ENCODE measurements at places on chromosomes 7 and 10.

GRCh38 chr7:117731455-117731854 lies 141.8 kb downstream of the CTTNBP2 start:
- DNase-seq, result peak; percentile 4

DNA sequence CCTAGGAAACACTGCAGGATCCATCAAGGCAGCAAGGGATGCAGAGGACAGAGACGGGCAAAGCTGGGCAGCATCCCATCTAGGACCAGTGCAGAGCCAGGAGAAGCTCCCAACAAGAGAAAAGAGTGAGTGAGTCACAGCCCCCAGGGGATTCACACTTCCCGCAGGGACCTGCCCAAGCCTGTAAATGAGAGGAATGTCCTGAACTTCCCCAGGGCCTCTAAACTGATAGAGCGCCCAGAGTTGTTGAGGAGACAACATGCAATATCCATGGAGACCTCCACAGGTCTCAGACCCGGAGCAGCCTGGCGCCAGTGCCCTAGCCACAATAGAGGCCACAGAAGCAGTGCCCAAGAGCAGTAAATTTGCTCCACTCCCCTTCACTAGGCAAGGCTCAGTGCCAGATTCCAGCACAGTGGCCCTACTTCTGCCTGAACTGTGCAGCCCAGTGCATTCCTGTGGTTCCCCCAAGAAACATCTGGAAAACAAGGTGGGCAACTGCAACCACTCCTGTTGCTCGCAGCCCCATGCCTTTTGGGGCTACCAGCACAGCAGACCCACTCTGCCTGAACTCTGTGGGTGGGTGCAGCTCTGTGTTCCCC lies 567.5 kb downstream of the POM121L12 start:
- DNase-seq, result no peak

DNA sequence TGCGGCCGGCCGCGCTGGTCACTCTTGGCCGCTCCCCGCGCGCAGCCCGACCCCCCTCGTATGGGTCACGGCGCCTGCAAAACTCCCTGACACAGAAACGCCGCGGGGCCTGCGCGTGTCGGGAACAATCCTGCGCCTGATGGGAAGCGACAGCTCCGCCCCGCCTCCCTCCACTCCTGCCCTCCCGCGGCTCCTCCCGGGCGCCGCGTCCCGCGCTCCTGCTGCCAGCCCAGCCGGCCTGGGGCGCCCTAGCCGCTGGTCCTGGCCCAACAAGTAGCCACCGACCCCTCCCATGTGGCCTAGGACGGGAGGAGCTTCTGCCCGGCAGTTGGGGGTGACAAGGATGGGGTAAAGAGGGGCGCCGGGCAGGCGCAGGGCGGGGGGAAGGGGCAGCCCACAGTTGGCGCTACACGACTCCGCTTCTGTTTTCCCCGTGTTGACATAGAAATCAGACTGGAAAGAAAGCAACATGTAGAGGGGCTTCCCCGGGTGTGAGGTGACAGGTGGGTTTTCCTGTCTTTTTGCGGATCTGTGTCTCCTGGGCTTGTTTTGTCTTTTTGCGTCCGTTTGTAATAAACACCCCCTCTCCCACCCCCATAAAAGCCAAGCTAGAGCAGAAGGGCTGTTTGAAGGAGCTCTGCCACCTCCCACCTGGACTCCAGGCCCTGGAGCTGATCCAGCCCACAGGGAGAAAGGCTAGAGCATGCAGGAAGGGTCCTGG lies 35.1 kb upstream of the PAX2 start:
- DNase-seq, result no peak

DNA sequence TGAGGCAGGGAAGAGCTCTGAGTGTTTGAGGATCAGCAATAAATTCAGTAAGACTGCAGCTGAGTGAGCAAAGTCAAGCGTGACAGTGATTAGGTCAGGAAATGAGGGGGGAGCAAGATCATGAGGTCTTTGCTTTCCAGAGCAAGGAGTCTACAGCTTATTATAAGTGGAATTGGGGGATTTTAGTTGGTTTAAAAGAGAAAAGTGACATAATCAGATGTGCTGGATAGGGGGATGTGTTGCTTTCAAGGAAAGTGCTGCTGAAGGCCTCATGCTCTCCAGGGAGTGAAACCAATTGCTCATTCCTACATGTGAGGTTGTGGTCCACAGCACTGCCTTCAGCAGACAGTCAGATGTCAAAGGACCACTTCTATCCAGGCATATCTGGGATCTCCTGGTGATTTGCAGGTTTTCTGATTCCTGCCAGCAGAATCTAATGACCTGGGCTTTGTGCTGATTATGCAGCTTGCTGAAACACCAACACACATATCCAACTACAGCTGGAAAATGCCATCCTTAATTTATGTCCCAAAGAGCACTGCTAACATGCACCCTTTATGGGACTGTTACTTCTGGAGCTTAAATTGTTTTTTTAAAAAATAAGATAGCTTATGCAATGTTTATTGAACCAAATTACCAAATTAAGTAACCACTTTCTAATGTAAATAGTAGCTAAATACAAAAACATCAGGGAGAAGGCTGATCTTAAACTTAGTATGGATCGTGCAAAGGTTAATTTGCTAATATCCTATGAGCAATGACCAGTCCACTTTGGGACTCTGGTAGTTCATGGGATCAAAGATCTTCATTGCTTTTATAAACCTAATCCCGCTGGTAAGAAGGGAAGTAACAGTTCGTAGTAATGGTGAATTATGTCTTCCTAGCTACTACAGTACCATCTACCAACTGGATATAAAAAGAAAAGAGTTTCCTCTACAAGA lies 607.6 kb downstream of the KCNMA1 start:
- DNase-seq, result no peak

DNA sequence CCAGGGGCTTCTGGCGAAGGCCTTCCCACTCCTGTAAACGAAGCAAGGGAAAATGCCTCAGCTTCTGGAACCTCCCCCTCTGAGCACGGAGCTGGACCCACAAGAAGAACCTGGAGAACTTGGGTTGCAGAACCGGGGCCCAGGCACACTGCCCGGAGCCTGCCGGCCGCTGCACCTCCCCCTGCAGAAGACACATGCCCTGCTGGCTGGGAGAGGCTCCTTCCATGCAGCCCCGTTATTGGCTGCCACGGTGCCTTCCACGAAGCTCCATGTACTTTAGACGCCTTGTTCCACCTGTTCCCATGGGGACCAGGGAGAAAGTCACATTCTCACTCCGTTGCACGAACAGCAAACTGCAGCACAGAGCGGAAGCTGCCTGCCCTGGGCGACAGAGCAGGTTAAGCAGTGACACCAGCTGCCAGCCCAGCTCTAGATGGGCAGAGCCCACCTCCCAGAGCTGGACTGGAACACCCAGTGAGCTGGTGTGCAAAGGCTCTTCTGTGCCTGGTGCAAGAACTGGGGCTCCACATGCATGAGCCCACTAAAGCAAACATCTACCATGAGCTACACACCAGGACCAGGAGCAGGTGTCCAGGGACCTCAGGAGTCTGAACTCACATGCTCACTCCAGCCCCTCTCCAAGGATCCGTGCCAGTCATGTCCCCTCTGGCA lies 70.1 kb downstream of the TNS3 start:
- DNase-seq, result no peak

- no peak for DNase-seq
Measured at GRCh38 chr7:64834989-64835388, 40.8 kb downstream of the ZNF138 start.

- DNase-seq, result no peak
Measured at GRCh38 chr10:126049759-126050700, 153.7 kb downstream of the FANK1 start.

DNA sequence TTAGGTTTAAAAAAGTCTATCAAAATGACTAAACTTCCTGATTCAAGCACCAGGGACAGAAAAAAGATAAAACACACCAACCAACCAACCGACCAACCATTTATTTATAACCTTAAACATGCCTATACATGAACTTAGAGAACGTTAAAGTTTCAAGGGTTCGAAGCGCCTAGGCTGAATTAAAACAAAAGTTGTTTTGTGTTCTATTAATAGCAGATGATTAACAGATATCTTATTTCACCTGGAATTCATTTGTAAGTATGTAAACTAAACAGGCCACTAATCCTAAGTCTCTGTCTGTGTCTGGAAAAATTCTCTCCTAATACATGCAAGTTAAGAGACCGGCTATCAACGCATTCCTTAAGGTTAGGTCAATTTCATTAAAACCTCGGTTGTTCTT lies 1.4 kb downstream of the BAIAP2L1 start:
- DNase-seq, result no peak

DNA sequence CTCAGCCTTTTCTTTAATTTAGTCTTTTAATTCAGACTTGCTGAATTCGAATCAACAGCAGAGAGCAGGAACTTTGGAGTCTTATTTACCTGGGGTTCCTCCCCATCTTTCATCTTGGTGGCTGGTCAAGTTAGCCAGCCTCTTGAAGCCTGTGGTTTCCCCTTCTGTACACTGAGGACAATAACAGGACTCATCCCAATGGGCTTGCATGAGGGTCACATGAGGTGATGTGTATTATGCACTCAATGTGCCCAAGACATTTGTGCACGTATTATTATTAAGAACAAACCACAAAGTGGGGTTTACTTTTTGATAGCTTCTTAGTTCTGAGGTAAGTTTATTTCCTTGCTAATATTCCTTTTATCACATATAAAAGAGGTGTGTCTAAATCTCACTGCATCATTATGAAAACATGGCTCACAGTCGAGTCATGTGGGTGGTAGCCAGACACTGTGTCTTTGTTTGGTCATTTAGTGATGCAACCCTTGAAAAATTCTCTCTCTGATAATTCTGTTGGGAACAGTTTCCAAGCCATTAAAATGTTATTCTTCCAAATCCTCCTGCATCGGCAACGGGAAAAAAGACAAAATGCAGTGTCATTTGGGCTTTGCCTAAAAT lies 86.5 kb upstream of the GRB10 start:
- no peak for DNase-seq

- DNase-seq, result no peak
Measured at GRCh38 chr7:26048663-26049062, 103.3 kb upstream of the NFE2L3 start.

GRCh38 chr7:70838292-70838907 lies 293.5 kb upstream of the GALNT17 start:
- DNase-seq, result no peak

- DNase-seq, result no peak
Measured at GRCh38 chr7:114943953-114944744, 22.3 kb downstream of the MDFIC start.
